NCI-H1930 (cell line): ENCODE measurements at places on chromosomes 6 and 20.

GRCh38 chr6:30619561-30619960 lies 1.9 kb downstream of the MRPS18B start:
- no peak for DNase-seq

DNA sequence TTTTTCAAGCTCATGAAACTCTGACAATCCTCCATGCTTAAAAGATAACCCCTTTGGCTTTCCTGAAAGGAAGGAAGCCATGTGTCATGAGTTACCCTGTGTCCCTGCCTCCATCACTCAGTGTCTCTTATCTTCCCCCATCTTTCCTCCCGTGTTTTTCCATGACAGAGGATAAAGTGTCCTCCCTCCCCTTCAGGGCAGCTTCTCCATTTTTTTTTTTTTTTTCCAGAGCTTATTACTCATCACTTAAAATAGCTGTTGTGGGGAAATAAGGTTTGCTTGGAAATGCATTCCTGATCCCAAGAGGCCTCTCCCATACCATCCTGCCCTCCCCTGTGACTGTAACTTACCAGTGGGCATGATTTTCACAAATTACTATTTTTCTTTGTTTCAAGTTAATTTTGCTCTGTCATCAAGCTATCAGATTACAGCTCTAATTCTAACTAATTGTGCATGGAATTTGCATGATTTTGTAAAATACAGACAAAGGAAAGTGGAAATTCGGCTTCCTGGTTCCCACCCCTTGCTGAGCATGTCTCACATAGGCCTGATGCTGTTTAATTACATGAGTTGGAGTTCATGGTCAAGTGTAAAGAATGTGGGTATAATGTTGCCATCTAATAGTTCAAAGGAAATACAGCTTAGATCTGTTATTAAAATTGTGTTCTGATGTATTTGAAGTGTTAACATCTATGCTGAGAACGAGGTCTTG lies 614.5 kb upstream of the FLRT3 start:
- DNase-seq: no peak

- DNase-seq: no peak
Observed at GRCh38 chr20:8020314-8021079, 936 bp upstream of the TMX4 start.

DNA sequence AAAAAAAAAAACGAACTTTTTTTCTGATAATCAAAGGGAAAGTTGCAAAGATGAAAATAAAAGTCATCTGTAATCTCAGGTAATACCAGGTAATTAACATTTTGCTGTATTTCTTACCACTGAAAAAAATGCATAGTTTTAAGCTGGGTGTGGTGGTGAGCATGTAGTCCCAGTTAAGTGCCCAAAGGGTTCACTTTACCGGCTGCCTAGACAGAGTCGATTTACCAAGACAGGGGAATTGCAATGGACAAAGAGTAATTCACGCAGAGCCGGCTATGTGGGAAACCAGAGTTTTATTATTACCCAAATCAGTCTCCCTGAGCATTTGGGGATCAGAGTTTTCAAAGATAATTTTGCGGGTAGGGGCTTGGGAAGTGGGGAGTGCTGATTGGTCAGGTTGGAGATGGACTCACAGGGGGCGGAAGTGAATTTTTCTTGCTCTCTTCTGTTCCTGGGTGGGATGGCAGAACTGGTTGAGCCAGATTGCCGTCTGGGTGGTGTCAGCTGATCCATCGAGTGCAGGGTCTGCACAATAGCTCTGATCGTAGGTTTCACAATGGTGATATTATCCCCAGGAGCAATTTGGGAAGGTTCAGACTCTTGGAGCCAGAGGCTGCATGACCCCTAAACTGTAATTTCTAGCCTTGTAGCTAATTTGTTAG lies 51.9 kb downstream of the RPF2 start:
- DNase-seq: no peak

- no peak for DNase-seq
Observed at GRCh38 chr6:48747040-48747439, 636.0 kb upstream of the PTCHD4 start.

DNA sequence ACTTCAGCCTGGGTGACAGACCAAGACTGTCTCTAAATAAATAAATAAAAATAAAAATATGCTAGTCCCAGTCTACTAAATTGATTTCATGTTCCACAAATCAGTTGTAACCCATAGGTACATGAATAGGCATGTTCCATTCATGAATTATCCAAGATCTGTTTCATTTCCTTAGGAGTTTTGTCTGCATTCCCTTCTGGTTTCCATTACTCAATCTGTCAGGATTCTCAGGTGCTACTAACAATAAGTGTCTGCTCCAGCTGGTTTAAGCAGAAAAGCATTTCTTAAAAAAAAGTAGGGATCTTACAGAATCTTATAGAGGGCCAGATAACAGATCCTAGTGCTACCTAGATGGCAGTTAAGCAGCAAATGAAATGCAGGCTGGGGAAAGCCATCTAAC lies 15.6 kb upstream of the PKIG start:
- DNase-seq: no peak

DNA sequence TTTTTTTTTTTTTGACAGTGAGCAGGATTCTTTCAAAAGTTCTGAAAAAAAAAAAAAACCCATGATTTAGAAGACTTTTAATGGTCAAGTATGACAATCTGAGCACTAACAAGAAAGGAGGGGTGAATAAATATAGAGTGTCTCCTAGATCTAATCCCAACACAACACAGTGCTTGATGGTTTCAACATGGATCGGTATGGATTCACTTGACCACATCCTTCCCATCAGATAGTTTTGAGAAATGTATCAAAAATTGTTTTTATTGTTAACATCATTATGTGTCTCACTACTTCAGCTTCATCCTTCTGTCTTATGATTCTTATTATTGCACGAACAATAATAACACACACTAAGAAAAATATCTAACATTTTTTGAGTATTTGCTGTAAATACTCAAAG lies 21.0 kb downstream of the KIF13A start:
- DNase-seq: no peak

GRCh38 chr6:75166773-75167172 lies 39.1 kb downstream of the COL12A1 start:
- DNase-seq: no peak

DNA sequence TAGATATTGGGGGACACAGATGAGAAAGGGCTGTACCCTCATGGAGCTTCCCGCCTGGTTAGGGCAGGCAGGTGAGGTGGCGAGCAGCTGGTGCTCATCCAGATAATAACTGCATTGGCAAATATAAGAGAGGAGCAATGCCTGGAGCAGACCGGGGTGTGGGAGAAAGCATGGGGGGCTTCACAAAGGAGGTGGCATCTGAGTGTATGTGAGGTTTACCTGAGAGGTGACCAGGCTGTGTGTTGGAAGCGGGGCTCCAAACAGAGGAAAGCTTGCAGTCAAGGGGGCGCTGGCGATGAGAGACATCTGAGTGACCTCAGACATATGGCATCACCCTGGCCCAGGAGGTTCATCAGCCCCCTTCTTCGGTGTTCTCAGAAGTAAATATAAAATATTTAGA lies 72.1 kb upstream of the PMEPA1 start:
- DNase-seq: no peak

- DNase-seq: peak; percentile 21
Observed at GRCh38 chr6:34490390-34491090, 24.7 kb downstream of the PACSIN1 start.

GRCh38 chr6:149508485-149508884 lies 23.7 kb upstream of the ZC3H12D start:
- no peak for DNase-seq

DNA sequence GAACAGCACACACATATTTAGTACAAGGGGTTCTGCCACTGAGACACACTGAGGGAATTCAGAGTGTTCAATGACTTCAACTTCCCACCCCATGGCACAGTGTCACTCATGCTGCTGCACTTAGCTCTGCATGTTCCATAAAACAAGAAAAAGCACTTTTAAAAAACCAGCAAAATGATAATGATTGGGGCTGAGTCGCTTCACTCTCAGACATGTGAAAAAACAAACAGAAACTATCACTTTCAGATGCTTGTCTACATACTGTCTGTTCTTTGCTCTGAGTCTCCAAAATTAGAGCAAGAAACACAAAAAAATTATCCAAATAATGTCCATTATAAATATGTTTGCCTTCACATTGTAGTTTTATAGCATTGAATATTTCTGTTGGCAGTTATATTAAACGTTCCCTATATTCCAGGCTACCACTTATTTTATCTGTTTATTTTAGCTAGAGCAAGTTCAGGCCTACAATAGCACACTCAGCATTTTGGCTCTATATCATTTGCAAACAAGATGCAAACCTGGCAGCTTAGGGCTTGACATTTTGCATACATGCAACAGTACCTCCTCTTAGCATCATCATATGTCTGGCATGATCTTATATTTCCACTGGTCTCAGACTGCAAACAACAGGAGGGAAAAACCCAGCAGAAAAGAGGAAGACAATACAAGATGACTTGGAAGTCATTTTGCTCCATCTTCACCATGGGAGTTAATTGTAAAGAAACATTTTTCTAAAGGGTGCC lies 398.8 kb downstream of the HACE1 start:
- DNase-seq: no peak

- no peak for DNase-seq
Observed at GRCh38 chr6:38796006-38796405, 80.9 kb downstream of the DNAH8 start.

DNA sequence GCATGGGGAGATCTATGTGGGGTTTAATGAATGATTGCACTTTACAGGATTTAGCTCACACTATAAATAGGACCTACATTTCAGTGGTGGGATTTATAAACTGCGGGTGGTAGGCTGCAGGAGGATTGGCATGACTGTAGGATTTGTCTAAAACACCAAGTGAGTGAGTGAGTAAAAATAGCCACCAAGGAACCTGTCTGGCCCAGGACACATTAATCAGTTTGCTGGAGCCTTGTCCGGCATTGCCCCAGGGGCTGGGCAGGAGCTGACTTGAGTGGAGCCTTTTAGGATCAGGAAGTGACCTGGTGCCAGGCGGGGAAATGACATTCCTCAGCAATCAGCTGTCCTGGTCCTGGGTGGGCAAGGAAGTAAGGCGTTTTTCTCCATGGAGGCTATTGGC lies 278.7 kb upstream of the PRND start:
- DNase-seq: no peak

- no peak for DNase-seq
Observed at GRCh38 chr6:85137865-85138264, 312.0 kb upstream of the NT5E start.

DNA sequence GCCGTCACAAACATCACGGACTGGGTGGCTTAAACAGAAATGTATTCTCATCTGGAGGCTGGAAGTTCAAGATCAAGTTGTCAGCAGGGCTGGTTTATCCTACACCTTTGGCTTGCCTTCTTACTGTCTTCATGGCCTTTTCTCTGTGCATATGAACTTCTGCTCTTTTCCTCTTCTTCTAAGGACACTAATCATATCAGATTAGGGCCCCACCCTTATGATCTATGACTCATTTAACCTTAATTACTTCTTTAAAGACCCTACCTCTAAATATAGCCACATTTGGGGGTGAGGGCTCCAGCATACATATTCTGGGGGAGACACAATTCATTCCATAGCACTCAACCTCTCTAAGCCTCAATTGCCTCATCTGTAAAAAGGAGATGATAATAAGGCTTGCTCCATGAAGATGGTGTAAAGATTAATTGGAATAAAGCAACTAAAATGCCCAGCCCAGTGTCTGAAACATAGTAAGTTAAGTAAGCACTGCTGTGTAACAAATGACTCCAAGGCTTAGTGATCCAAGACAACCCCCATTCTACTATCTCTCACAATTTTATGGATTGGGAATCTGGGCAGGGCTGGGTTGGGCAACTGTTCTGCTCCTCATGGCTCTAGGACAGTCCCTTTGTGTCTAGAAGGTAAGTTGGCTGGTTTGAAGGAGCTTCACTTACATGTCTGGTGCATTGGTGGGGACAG lies 119.8 kb downstream of the BANF2 start:
- no peak for DNase-seq

GRCh38 chr20:37315021-37315451 lies 25.6 kb downstream of the MANBAL start:
- no peak for DNase-seq

GRCh38 chr6:153023977-153024708 lies 21.6 kb upstream of the MTRF1L start:
- DNase-seq: no peak

DNA sequence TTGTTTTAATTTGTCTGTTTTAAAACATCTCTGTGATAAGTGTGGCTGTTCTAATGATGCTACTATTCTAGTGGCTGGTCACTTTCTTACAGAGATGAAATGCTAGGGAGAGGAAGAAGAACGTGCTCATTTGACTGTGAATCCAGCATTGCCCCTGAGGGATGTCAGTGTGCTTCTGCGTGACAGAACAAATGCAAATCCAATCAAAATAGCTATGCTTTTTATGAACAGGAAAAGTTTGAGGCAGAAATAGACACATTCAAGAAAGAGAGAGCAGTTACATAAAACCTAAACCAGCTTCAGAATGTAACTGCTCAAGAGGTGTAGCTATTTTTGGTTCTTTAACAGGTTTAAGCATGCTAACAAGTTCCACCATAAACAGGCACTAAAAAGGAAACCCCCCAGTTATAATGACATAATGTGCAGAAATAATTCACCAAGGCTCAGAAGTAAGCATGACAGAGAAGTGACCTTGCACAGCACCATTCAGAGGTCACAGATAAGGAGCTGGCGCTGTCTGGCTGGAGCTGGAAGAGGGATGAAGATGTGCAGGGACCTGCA lies 385.3 kb downstream of the EPM2A start:
- DNase-seq: no peak

- no peak for DNase-seq
Observed at GRCh38 chr6:123849406-123849805, 45.7 kb downstream of the NKAIN2 start.

- no peak for DNase-seq
Observed at GRCh38 chr6:48098923-48099322, 12.1 kb downstream of the PTCHD4 start.

DNA sequence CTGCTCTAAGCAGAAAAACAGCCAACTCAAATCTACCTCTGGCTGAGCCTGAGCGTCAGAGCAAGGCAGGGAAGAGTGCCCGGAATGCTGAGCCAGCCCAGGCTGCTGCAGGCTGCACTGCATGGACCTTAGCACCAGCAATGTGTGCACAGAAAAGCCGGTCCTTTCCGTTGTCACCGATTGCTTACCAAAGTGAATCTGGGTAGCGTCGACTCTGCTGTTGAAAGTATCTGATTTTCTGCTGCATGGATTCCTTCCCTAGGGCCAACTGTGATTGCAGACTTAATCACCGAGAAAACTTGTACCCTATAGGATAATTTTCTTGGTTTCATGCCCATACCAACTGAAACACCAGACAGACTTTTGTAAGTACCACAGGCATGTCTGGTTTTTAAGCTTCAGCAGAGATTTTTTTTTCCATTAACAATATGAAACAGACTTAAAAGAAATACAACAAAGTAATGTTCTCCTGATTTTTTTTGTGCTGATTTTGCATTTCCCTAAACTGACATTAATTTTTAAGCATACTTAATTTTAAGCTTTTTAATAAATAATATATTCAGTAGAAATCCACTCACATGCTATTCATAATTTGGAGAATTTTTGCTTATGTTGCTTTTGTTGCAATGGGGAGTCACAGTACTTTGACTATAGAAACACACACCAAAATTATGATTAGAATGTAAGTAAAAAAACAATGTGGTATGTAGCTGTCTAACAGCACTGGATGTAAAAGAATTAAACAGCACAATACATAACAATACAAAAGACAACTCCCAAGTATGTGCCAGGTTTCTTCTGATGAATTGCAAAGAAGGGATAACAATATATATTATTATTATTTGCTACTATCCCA lies 218.0 kb downstream of the THBS2 start:
- DNase-seq: no peak
